ENCODE measurements at places on chromosomes 1 and 21.

DNA sequence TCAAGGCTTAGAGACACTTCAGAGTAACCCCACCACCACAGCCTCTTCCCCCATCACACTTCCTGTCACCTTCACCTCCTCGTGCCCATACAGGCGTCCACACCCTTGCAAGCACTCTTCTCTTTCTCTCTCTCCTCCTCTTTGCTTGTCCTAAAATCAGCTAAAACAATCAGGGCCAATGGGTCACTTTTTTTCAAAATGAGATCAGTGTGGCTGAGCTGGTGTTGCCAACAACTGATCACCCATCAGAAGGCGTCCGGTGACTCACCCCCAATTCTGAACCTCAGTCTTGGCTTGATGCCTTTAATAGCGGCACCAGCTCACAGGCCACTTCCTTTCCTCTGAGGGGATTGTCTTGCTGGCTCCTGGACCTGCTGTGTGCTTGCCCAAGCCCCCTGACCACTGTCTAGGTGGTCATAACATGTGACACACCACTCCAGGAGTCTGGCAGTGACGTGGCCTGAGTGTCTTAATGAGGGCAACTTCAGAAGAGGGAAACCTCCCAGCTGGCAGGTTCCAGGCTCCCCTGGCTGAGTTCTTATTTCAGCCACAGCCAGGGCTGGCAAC, 1.6 kb downstream of the DRAXIN start:
- H3K4me1 ChIP-seq = peaks cover 37% of the 10 kb centered on the region
- H3K27ac ChIP-seq = peak overlapping the region; percentile 80
- H3K4me3 ChIP-seq = peak overlapping the region; percentile 85

GRCh38 chr21:34593423-34593822, 21.5 kb downstream of the RCAN1 start:
- peaks cover 5% of the 10 kb centered on the region for H3K4me1 ChIP-seq
- H3K4me3 ChIP-seq = no peak overlapping the region
- no peak for DNase-seq
- no peaks in the 10 kb centered on the region for H3K27me3 ChIP-seq
- no peak overlapping the region for H3K27ac ChIP-seq

GRCh38 chr1:111990026-111990877, 784 bp upstream of the KCND3 start:
- peaks cover 69% of the 10 kb centered on the region for H3K27me3 ChIP-seq
- H3K36me3 ChIP-seq = no peaks in the 10 kb centered on the region
- peak; percentile 33 for DNase-seq
- no peak overlapping the region for H3K27ac ChIP-seq

- no peak overlapping the region for H3K4me3 ChIP-seq
- H3K27me3 ChIP-seq = no peaks in the 10 kb centered on the region
- no peak for DNase-seq
- H3K27ac ChIP-seq = no peak overlapping the region
- peaks cover 9% of the 10 kb centered on the region for H3K36me3 ChIP-seq
These were observed 137.3 kb downstream of the RERE start for GRCh38 chr1:8679929-8680663.

DNA sequence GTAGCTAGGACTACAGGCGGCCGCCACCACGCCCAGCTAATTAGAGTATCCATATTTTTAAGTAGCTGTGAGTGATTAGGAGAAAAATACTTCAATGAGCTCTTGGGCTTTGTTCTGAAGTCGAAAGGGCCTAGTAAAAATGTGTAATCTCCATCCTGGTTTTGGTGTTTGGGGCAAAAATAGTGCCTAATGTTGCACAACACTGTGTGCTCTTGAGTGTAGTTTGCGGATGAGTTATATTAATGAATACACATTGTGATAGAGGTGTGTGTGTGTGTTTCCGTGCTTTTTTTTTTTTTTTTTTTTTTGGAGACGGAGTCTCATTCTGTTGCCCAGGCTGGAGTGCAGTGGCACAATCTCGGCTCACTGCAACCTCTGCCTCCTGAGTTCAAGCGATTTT, 6.3 kb upstream of the ARID1A start:
- DNase-seq = no peak
- H3K27ac ChIP-seq = no peak overlapping the region
- H3K27me3 ChIP-seq = no peaks in the 10 kb centered on the region
- H3K36me3 ChIP-seq = no peaks in the 10 kb centered on the region
- no peak overlapping the region for H3K4me3 ChIP-seq
- peaks cover 17% of the 10 kb centered on the region for H3K4me1 ChIP-seq

DNA sequence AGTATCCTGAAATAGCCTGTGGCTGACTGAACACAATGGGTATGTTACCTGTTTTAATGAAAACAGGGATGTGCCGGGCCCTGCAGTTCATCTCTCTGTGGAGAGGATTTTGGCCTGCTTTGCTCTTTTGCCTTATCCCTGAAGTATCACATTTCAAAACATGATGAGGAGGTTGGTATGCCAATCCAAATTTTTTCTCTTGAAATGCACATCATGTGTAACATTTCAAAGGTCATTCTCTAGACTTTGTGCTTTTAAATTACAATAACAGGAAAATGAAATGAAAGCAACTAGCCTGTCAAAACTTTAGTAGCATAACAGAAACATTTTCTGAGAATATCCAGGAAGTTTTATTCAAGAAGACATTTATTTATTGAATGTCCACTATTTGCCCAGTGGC, 118.9 kb downstream of the SLC44A5 start:
- no peaks in the 10 kb centered on the region for H3K36me3 ChIP-seq
- DNase-seq = no peak
- no peak overlapping the region for H3K4me3 ChIP-seq
- no peak overlapping the region for H3K27ac ChIP-seq
- peaks cover 2% of the 10 kb centered on the region for H3K27me3 ChIP-seq

DNA sequence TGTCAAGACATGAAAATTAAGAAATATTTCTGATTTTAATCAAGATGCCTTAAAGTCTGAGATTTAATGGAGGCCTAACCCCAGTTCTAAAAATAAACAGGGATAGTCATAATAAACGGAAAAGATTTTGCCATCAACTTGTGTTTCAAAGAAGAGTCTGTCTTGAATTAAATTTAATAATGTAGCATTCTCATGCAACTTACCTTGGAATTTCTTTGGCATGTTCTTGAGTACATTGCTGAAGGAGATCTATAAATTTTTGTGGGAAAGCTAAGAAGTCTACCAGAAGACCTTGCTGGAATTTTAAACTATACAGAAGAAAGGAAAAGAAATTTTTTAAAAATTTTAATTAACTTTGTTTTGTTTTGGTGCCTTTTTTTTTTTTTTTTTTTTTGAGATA, 10.6 kb downstream of the SASS6 start:
- H3K4me1 ChIP-seq = peaks cover 2% of the 10 kb centered on the region
- peaks cover 15% of the 10 kb centered on the region for H3K36me3 ChIP-seq
- no peak overlapping the region for H3K27ac ChIP-seq
- H3K27me3 ChIP-seq = no peaks in the 10 kb centered on the region
- H3K4me3 ChIP-seq = no peak overlapping the region

GRCh38 chr1:99601208-99601607, 44.7 kb upstream of the PALMD start:
- H3K4me1 ChIP-seq = no peaks in the 10 kb centered on the region
- no peak for DNase-seq
- H3K4me3 ChIP-seq = no peak overlapping the region
- no peak overlapping the region for H3K27ac ChIP-seq

DNA sequence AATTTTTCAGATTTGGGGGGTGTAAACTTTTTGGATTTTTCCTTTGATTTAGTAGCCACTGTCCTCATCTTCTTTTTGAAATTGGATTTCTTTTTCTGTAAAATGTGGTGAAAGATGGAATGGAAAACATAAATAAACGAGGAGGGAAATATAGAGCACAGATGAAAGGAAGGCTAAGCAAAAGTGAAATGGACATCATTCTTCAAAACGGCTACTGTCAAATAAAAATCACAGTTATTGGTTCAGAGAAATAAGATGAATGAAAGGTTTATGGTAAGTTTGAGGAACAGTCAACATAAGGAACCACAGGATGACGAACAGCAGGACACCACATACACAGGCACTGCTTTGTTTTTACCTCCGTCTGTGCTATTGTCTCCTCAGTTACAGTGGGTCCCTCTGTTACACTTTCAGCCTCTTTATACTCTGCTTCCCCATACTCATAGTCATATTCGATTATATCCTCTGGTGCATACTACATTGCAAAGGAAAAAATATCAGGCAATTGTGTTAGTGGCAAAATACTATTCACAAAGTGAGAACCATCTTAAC, 82.4 kb downstream of the COL11A1 start:
- no peak overlapping the region for H3K27ac ChIP-seq
- H3K36me3 ChIP-seq = no peaks in the 10 kb centered on the region
- no peak overlapping the region for H3K4me3 ChIP-seq
- no peaks in the 10 kb centered on the region for H3K27me3 ChIP-seq
- no peak for DNase-seq
- H3K4me1 ChIP-seq = no peaks in the 10 kb centered on the region

- DNase-seq = no peak
- no peak overlapping the region for H3K4me3 ChIP-seq
- H3K36me3 ChIP-seq = no peaks in the 10 kb centered on the region
- no peak overlapping the region for H3K27ac ChIP-seq
- H3K4me1 ChIP-seq = peaks cover 10% of the 10 kb centered on the region
These were observed 5.4 kb upstream of the KLHDC7A start for GRCh38 chr1:18475234-18475905.

DNA sequence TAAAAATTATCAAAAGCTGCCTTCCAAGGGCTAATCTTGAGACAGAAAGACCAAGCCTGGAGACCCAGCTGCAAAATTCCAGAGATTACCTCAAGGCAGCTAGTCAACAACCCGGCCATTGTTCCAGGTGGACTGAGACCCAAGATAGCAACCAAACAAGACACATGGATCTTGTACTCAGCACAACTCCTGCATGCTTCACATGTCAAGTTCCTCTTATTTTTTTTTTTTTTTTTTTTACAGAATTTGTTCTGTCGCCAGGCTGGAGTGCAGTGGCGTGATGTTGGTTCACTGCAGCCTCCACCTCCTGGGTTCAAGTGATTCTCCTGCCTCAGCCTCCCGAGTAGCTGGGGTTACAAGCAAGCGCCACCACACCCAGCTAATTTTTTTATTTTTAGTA, 40.1 kb downstream of the CD2 start:
- no peaks in the 10 kb centered on the region for H3K27me3 ChIP-seq
- no peak for DNase-seq
- no peak overlapping the region for H3K4me3 ChIP-seq
- H3K4me1 ChIP-seq = peaks cover 45% of the 10 kb centered on the region
- H3K36me3 ChIP-seq = peaks cover 15% of the 10 kb centered on the region

DNA sequence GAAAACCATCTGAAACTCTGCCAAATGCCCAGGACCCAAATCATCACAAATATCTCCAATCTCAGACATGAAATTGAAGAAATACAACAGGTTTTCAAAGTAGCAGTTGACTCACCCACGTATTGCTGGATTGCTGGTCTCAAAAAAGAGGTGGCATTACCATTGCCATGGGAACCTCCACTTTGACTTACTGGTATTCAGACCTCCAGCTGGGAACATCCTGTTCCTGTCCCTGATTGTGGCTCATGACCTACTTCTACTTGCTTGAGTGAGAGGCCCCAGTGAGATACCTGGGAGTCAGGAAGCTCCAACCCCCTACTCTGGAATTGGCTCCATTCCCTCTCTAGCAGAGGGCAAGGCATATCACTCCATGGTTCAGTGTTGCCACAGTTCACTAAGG, 64.6 kb downstream of the NMNAT2 start:
- H3K27ac ChIP-seq = no peak overlapping the region
- DNase-seq = no peak
- H3K4me3 ChIP-seq = no peak overlapping the region
- H3K27me3 ChIP-seq = peaks cover 7% of the 10 kb centered on the region

GRCh38 chr1:37184789-37185188, 150.5 kb upstream of the GRIK3 start:
- no peak overlapping the region for H3K27ac ChIP-seq
- H3K4me3 ChIP-seq = no peak overlapping the region
- no peak for DNase-seq

GRCh38 chr1:26791148-26791547, 3.4 kb downstream of the PIGV start:
- peaks cover 29% of the 10 kb centered on the region for H3K36me3 ChIP-seq
- DNase-seq = no peak
- H3K27ac ChIP-seq = peak overlapping the region; percentile 100

DNA sequence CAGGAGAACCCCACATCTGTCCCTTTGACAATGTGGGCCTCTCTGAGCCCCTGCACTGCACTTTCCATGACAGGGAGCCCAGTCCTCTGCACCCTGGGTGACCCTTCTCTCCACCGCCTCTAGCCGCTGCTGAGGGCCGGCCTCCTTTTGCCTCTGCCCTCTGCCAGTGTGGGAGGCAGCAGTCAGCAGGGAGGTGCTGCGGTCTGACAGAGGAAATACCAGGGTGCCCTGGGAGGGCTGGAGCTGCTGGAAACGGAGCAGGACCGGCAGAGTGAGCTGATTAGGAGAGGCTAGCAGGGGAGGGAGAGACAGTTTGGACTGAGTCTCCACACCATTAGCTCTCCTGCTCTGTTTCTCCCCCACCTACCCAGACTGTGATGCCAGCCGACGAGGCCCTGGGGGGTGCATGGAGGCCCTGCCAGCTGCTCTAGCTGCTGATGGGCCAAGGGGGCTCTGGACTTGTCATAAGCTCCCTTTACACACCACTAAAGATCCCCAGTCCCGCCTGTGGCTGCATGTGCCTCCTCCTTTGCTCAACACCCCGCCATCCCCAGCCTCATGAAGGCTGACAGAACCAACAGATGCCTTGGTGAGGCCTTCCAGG, 171.1 kb upstream of the KLHDC7A start:
- H3K27me3 ChIP-seq = no peaks in the 10 kb centered on the region
- no peak overlapping the region for H3K27ac ChIP-seq
- no peaks in the 10 kb centered on the region for H3K36me3 ChIP-seq

DNA sequence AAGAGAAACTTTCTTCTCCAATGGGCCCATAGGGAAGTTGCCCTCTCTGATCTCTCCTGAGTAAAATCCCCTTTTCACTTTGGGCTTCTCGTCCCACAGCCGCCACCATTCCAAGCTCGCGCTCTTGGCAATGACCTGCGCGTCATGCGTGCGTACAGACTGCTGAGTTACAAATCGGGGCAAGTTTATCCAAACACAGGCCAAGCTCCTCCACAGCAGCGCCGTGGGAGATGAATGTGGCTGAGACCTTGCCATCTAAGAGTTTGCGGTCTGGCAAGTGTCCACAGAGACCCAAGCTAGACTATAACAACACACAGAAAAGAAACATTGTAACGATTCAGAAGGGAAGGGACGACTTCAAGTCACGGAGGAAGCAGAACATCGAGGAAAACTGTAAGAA, 116.3 kb upstream of the SOD1 start:
- peaks cover 2% of the 10 kb centered on the region for H3K4me1 ChIP-seq
- no peak for DNase-seq
- peaks cover 11% of the 10 kb centered on the region for H3K27me3 ChIP-seq
- no peak overlapping the region for H3K27ac ChIP-seq

DNA sequence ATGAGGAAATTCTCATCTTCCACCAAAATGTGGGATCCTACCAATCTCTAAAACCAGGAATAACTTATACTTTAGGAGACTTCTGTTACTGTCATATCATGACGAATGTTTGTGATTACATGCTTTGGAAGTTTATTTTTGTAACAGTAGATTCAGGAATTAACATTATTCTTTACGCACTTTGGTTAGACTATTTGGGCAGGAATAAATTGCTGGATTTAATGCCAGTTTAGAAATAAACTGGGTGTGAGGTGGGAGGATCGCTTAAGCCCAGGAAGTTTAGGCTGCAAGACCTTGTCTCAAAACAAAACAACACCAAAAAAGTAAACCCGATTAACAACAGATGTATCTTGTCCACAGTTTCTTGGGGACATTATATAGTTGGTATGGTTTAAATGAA, 52.1 kb downstream of the MIGA1 start:
- no peaks in the 10 kb centered on the region for H3K27me3 ChIP-seq
- H3K27ac ChIP-seq = no peak overlapping the region
- peaks cover 8% of the 10 kb centered on the region for H3K36me3 ChIP-seq
- peaks cover 2% of the 10 kb centered on the region for H3K4me1 ChIP-seq
- no peak for DNase-seq

All from activated naive CD8-positive, alpha-beta T cell treated with anti-CD3 and anti-CD28 coated beads, Interleukin-2, amount 10 ng/mL, durations not matched to agents 7 days and 5 days (primary cell).